Fibroblast of skin of right biceps (primary cell): ENCODE measurements at places on chromosomes 2 and 18.

GRCh38 chr18:45037618-45038017 is 356.9 kb downstream of the SETBP1 start:
- DNase-seq = peak; percentile 35

DNA sequence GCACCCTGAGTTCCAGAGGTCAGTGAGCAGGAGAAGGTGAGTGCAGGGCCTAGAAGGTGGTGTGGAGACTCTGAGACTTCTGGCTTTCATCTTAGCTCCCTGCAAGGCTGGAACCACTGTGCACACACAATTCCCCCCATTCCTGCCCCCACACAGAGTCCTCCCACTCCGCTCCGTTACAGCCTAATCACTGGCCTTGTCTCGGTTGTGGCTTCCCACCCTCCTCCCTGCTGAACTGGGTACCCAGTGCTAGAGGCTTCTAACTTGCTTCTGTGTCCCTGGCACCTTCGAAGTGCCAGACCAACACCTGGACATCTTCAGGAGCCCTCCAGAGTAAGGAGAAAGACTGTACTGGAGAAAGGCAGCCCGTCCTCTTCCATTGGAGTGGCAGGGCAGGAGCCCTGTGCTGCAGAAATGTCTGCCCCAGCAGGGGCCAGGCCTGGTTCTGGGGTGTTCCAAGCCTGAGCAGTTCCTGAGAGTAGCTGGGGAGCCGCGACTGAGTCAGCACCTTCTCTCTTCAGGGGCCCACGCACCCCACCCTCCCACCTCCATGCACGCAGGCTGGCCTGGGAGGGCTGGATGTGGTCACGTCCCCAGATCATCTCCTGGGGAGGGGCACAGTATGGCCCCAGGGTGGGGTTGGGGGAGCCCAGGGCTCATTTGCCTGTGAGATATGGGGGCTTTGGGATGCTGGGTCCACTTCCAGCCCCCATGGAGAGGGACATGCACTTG is 23.4 kb downstream of the CROCC2 start:
- DNase-seq = no peak

DNA sequence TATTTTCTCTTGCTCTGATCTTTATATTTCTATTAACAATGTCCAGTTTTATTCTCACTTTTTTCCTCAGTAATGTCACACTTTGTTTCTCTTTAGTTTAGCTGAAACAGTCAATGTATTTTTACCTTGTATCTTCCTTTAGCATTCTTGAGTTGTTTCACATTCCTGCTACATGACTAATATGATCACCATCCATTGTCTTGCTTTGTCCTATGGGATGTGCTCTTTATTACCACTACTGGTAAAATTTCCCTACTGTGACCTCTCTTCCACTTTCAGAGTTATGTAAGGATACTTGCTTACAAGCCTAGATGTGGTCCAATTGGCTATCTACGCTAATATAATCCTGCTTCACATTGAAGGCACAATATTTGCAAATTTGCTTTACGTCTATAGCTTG is 457.9 kb downstream of the PIK3C3 start:
- DNase-seq = peak; percentile 13

DNA sequence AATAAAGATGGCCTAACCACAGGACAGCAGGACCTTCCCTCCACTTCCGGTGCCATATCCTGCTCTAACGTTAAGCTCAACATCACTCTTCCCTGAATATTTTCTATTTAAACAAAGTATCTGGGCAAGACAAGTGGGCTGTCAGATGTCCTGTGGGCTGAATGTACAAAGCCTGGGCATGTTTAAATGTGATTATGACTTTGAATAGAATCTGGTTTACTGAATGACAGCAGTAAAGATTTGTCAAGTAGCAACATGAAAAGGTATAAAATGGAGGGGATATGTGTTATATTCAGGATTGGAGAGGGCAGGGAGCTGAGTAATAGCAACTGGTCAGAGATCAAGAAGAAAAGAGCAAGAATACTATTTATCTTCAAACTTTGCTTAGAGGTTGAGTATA is 540.9 kb downstream of the NRXN1 start:
- DNase-seq = no peak

DNA sequence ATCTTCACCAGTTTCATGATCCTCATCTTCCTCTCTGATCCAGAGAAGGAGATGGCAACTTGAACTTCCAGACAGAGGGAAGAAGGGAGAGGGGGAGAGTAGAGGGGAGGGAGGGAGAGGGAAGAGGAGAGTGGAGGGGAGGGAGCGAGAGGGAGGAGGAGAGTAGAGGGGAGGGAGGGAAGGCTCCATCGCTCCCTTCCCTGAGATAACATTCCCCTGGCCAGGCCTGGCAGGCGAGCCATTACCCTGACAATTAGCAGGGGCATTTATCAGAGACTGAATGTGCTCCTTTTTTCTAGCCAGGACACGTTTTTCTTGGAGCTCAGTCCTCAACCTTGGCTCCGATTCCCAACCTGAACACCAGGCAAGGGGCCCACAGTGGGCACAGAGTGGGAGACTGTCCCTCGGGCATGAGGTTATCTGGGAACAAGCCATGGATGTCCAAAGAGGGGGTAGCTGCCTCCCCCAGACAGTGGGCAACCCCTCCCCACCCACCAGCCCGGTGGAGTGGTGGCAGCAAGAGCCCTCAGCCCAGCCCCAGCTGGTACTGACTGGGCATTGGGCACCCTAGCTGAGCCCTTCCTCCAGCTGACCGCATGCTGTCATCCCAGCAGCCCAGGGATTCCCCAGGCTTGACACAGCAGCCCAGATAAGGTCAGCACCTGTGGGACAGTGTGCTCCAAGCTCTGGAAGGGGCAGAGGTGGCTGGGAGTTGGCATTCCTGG is 81.8 kb downstream of the TNS1 start:
- DNase-seq = peak; percentile 71

DNA sequence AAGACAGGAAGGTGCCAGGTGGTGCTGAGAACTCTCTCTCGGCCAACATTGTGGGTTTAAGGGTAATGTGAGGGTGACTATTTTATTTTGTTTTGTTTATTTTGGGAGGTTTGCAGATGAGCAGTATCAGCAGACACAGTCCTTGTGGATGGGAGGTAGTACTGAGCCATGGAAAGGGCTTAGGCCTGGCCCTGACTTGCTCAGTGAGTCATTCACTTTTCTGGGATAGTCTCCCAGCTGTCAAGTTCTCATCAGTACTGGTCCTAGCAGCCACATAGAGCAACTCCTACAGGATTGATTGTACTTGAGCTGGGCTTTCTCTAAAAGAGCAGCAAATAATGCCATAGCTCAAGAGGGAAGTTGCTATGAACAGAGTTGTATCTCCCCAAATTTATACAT is 175.2 kb downstream of the LOXHD1 start:
- peak; percentile 8 for DNase-seq

DNA sequence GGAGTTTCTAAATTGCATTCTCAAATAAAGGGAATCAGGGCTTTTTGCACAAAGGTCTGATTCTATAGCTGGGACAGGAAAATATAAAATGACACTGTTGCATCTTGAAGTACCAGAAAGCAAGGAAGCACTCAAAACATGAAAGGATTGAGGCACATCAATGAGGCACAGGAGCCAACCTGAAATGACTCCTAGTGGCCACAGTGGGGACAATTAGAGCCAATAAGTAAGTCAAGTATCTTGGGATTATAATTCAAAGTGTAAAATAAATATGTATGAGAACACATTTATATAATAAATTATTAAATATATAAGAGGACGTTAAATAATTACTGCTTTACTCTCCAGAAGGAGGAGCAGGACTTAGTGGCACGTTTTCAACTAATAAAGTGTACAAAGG is 1259.5 kb upstream of the CDH2 start:
- no peak for DNase-seq

- DNase-seq = no peak
Measured at GRCh38 chr2:191451116-191451515, 205.9 kb downstream of the MYO1B start.

- DNase-seq = peak; percentile 95
Measured at GRCh38 chr2:106030287-106031268, 163.5 kb downstream of the UXS1 start.

GRCh38 chr2:74843899-74844298 is 10.0 kb downstream of the HK2 start:
- peak; percentile 69 for DNase-seq

DNA sequence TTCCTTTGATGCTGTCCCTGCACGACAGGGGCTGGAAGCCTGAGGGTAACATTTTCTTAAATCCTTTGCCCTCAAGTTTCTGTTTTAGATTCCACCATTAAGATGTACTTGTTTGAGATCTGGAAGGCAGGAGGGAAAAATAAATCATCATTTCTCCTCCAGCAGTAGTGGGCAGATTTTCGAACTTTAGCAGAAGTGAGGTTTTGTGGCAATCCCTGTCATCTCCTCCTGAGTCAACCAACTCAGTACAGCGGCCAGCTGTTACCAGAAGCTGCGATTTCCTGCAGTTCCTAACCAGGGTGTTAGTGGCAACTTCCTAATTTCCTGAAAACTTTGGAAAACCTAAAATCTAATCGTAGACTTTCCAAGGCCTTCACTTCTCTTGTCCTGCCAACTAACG is 517.2 kb upstream of the ACVR2A start:
- DNase-seq = no peak

DNA sequence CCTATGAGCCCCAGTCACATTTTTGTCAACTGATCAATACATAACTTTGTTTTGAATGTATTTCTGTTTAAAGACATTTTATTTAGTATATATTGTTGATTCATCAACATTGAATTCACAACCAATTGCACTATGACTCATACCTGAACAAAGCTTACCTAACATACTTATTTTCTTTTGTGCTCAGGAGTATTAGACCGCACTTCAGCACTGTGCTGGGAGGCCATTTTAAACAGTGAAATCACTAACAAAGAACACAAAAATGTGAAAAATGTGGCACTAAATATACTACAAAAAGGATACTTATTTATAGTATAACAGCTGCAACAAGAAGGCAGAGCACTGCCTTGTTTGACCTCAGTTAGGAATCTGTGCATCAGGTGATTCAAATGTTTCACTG is 12.4 kb upstream of the IFIH1 start:
- no peak for DNase-seq

DNA sequence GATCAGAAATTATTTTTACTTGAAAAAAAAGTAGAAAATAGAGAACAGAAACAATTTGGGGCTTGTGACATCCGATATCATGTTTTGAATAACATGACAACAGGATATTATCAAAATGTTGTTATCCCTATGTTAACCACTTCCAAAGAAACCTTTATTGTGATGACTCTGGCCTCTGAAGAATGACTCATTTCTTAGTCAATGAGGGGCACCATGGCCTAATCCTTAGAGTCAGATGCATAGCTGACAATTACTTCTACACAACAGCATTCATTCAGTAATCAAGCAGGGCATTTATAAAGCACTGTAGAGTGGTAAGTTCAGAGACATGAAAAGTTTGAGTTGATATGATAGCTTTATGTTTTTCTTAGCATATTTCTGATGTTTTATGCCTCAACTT is 703.0 kb downstream of the RNF144A start:
- DNase-seq = peak; percentile 45

DNA sequence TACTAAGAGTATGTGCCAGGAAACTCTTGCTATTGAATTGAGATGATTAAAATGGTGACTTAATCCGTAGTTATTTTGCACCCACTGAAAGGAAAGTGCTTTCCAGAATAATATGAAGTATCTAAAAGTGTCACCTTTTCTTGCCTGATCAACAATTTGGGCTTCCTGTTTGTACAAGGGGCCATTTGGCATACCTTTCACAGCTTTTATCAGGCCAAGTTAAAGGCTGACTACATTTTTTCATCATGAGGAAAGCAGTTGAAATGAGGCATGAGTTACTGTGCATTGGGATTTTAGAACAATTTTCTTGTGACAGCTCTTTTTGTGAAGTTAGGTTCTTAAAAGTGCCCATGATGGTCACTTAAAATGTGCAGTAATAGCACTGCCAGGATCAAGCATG is 11.2 kb downstream of the TSN start:
- DNase-seq = no peak

GRCh38 chr2:19552270-19552669 is 193.8 kb upstream of the OSR1 start:
- no peak for DNase-seq

GRCh38 chr18:77052297-77052982 is 80.1 kb downstream of the MBP start:
- DNase-seq = no peak

DNA sequence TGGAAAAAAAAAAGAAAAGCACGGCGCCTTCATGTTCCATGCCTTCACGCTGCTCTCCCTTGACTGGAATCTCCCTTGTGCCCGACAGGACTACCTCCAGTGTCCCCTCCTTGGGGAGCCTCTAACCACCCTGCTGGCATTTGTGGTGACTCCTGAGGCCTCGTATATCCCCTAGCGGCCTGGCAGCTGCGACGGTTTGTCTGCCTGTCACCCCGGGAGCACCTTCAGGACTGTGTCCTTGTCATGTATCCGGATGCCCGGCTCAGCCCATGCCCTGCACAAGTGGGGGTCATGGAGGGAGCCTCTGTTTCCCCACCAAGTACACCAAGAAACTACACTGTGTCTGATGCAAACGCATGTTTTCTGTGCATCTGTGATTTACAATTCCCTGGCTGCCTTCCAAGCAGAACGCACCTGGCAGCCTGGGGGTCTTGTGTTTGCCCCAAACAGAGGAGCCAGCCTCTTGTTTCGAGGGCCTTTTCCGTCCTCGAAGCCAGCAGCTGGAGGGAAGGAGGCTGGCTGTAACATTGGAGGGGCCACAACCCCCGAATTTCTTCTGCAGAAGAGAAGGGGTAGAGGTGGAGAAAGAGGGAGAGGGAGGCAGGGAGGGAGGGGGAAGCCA is 18.9 kb downstream of the TWIST2 start:
- no peak for DNase-seq

DNA sequence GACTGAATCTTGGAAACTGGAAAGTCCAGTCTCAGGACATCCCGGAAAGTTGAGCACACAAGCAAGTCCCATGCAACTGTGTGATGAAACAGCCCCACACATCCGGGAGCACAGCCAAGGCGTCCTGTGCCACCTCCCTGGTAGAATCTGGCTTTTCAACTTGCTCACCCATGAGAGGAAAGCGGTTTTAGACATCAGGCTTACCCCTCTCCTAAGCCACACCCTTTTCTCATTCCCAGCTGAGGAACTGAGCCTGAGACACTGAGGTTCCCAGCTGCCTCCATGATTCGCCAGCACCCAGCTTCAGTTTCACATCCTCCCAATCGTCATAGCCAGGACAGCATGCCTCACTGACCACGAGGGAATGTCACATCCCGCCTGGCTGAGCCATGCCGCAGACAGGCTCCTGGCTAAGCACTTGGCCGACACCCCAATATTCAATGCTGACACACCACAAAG is 60.3 kb downstream of the STEAP3 start:
- peak; percentile 90 for DNase-seq

DNA sequence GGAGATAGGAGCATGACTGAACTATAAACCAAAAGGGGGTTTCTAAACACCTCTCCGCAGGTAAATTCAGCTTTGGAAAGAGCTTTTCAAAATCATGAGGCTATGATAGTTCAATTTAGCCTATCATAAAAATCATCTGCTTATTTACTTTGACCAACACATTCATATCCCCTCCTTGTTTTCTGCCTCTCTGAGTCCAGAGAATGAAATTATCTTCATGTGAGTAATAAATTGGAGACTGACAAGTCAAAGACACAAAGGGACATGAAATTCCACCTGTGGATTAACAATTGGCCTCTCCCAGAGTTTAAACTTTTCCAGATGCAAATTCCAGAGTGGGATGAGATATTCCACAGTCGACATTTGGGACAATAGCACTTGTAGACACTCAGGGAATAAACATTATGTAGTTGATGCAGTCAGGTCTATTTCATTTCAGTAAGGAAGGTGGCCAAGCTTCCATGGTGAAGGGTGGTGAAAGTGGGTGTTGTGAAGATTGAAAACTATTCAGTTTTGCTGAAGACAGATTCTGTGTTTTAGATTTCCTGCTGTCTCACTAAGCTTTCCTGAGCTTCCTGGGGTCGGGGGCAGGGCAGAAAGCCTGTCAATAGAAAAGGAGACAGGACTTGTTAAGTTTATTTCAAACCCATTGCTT is 84.7 kb downstream of the CDC42EP3 start:
- peak; percentile 71 for DNase-seq
